Thymus (tissue), 14 donors: ENCODE measurements at places on chromosomes 3 and 15. TPM values are rescaled to one million over a fixed set of nuclear protein-coding genes. Genes with fewer than 3 reads are reported as not detected.

SLC27A2 gene
- 1.3 TPM for total RNA-seq

LXN gene
- 21.9 TPM for total RNA-seq

DNA sequence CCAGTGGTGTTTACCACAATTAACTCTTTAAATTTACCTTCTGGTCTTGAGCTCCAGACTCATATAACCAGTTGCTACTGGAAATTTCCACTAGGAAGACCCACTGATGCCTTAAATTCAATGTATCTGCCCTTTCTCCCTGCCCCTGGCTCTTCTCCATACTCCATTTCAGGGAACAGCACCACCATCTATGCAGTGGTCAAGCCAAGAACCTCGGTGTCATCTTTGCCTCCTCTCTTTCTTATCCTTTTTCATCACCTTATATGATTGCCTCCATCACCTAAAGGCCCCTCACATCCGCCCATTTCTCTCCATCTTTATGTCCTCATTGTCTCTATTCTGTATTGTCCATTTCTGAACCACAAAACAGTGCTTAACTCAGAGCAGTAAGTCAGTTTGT lies 20.7 kb upstream of the MFSD1 start:
- no peaks in the 10 kb centered on the region for H3K27me3 ChIP-seq
- no peak for DNase-seq
- no peak overlapping the region for H3K4me3 ChIP-seq
- no peak overlapping the region for H3K27ac ChIP-seq
- no peaks in the 10 kb centered on the region for H3K4me1 ChIP-seq

GRCh38 chr3:133943639-133944141 lies 48.0 kb upstream of the RAB6B start:
- DNase-seq: no peak
- no peaks in the 10 kb centered on the region for H3K27me3 ChIP-seq
- H3K36me3 ChIP-seq: no peaks in the 10 kb centered on the region
- no peak overlapping the region for H3K27ac ChIP-seq
- peaks cover 38% of the 10 kb centered on the region for H3K4me1 ChIP-seq

DNA sequence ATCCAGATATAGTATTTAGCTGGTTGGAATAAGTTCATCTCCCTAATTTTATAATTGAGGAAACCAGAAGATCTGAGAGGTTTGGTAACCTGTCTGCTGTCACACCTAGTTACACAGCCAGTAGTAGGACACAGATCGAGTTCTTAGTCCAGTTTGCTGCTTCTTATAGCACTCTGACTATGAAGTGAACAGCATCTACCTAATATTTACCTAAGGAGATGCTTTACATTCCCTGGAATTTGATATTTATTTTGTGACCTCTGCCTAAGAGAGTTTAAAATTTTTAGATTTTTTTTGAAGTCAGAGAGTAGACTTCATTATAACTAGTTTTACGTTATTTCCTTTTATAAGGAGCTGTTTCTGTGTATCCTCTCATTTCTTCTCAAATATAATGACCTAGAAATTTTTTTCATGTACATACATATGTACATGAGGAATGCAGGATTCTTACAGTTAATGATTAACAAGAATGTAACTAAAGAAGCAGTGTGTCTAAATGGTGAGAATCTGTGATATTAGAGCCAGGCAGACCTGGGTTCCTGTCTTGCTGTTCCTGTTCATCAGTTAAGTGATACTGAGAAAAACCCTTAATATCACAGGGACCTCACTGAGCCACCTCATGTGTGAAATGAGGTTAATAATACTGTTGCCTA lies 4.3 kb downstream of the ARHGEF26 start:
- DNase-seq: no peak
- H3K27me3 ChIP-seq: peaks cover 27% of the 10 kb centered on the region
- peaks cover 5% of the 10 kb centered on the region for H3K4me1 ChIP-seq
- no peak overlapping the region for H3K4me3 ChIP-seq
- no peak overlapping the region for H3K27ac ChIP-seq
- no peaks in the 10 kb centered on the region for H3K36me3 ChIP-seq

DNA sequence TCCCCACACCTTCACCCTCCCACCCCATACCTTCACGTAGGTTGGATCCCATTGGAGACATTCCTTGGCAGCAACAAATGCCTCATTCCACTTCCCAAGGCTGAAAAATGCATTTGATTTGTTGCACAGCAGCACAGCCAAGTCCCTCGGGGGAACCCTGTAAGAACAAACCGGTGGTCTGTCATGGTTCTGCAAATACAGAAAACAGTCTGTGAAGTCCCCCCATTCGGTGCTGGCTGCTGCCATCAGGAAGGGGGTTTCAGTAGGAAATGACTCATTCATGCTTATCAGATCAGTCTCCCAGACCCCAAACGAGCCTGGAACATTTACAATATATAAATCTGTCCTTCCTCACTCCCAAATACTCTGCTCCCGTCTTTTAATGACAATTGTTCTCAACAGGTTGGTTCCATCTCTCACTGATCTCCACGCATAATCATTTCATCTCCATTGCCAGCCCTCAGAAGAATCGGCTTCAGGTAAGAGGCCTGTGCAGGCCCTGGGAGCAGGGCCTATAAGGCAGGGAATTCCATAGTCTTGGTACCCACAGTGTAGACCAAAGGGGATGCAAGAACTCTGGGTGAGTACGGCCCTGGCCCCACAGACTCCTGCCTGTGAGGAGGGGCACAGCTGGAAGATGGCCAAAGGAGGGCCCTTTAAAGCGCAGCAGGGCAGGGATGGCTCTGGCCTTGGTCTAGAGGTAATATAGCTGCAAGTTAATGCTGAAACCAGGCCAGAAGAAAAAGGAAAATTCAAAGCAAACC lies 41.6 kb downstream of the TRANK1 start:
- no peak for DNase-seq
- no peak overlapping the region for H3K27ac ChIP-seq
- peaks cover 33% of the 10 kb centered on the region for H3K36me3 ChIP-seq
- no peak overlapping the region for H3K4me3 ChIP-seq
- peaks cover 23% of the 10 kb centered on the region for H3K4me1 ChIP-seq
